ENCODE measurements at places on chromosomes 3 and 15.

- no peak for DNase-seq
Observed at GRCh38 chr3:155602307-155602706, 142.6 kb downstream of the PLCH1 start.

DNA sequence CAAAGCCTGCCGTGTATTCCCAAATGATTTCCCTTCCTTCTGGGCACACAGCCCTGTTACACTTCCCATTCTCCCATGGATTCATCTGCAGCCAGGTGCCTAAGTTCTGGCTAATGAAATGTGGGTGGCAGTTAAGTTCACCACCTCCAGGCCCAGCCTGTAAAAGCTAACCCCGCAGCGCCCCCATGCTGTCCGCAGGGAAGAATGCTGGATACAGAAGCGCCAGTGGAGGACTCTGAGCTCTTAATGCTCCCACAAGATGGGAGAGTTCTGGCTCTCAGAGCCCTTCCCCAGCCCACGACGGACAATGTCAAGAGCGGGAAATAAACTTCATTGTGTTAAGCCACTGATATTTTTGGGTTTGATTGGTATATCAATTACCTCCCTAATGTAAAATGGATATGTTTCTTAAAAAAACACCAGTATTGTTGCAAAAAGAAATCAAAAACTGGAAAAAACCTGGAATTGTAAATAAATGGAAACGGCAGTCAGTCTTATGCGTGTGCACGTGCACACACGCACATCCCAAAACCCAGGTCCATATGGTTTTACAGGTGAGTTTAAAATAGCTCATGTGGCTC is 37.7 kb upstream of the FGD5 start:
- DNase-seq = peak; percentile 26

GRCh38 chr3:141796889-141797781 is 33.9 kb downstream of the GRK7 start:
- no peak for DNase-seq

DNA sequence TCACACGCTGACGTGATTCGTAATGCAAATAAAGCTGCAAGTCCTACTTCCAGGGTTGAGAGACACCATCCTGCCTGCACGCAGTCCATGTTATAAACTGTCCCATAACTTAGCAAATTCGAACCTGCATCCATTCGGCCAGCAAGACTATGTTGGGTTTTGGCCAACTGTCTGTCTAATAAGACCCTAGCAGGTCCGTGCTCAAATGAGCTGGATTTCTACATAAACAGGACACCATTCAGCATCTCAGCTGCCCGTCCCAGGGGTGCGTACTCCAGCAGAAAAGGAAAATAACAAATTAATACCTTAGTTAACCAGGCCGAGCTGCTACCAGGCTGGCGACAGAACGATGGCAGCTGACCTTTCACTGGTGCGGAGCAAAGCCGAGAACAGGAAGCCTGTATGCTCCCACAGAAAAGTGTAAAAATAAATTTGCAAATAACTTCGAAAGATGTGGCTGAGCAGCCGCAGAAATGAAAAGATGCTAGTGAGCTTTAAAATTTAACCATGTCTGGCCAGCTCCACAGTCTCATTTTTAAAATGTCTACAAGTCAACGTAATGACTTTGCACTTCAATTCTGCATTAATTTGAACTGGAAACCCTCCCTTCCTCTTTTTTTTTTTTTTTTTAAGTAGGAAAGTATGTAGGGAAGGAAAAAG is 97.1 kb upstream of the SNRPA1 start:
- DNase-seq = no peak

GRCh38 chr15:74007820-74008371 is 13.4 kb downstream of the PML start:
- DNase-seq = no peak

DNA sequence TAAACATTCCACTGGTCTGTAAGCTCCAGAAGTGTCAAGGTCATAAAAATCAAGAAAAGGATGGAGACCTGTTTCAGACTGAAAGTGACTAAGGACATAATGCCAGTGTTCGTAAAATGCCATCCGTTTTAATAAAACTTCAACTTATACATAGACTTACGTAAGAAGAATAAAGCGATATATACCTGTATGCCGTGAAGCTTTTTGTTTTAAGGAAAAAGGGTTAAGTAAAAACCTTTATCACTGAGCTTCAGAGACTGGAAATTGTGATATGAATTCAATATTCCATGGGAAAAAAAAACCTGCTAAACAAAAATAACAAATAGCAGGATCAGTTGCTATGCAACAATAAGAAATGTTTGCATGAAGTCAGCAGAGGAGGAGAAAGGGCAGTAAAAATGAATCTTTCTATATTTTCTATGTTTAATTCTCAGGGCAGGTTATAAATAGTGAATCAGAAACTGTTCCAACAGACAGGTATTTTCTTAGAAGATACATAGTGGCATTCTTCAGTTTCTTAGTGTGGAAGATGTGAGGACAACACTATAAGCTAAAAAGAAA is 42.5 kb downstream of the CHSY1 start:
- no peak for DNase-seq

DNA sequence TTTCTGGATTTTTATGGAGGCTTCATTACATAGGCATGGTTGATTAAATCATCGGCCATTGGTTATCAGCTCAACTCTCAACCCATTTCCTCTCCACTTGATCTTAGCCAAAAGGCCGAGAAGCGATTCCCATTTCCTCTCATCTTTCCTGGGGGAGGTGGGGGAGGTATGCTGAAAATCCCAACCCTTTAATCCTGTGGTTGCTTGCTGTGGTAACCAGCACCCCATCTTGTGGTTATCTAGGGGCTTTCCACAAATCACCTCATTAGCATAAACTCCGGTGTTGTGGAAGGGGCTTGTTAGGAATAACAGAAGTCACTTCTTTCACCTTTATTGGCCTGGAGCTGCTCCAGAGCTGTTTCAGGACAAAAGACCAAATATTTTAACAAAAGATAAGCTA is 20.9 kb downstream of the PDE8A start:
- no peak for DNase-seq

- no peak for DNase-seq
Observed at GRCh38 chr3:64827431-64827830, 139.6 kb upstream of the ADAMTS9 start.

DNA sequence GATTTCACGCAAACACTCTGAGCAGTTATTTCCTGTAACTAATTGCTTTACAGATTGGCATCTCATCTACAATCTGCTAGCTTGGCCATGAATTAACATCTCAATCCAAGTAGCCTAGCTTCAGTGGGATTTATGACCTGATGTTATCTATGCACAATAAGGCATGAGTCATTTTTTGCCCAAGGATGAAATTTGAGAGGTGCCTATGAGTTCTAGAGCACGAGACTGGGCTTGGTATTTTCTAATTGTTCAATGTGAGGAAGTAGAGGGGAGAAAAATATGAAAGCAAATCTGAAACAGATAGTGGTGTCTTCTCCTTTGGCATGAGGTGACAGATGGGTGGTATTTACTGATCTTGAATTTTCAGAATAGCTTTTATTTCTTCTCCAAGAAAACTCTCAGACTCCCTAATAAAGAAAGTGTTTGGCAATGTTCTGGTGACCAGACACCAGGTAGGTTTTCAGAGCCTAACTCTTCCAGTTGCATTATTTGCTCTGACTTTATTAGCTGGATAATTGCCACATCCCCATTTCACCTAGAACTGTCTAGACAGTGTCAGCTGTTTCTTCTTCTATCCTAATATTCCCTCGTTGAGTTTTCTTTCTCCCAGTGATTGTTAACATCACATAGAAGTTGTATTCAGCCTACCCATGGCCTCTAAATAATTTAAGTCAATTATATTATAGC is 301.0 kb upstream of the UMPS start:
- peak; percentile 1 for DNase-seq

- DNase-seq = no peak
Observed at GRCh38 chr3:128260275-128260674, 107.0 kb downstream of the EEFSEC start.

DNA sequence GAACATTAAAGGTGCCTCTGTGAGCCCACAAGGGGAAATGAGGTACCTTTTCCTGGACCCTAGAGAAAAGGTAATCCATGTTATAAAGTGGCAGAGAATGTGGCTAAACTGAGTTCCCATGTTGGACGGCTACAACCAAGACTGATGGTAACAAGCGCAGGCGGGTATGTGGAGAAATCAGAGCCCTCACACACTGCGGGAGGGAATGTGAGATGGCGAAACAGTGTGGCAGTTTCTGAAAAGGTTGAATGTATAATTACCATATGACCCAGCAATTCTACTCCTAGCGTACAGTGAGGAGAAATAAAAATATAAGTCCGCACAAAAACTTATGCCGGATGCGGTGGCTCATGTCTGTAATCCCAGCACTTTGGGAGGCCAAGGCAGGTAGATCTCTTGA is 24.1 kb upstream of the SHISA5 start:
- DNase-seq = no peak

GRCh38 chr3:46091741-46092701 is 64.7 kb upstream of the XCR1 start:
- DNase-seq = no peak

DNA sequence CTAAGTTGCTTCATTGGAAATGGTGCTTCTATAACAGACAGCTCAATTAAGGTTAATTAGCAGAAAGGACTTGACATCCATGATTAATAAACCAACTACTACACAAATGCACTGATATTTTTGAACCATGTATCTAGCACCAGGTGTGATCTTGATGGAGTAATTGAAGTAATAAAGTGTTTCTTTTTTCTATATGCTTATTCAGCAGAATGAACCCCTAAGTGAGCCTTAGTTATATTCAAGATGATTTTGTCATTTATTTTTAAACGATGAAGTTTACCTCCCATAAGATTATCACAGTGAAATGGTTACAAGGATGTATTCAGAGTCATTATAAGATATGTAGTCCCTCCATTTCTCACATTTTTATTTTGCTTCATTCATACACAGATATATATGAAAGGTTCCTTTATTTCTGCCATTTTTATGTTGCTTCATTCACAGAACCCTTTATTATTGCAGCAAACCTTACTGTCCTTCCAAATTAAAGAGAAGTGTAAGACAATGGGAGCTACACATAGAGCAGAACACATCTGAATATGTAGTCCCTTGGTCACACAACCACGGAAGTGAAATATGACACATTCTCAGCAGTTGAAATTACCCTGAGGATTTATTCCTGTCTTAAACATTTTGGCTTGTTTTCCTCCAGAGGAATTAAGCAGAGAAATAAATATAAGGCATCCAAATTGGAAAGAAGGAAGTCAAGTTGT is 295.0 kb downstream of the RAP2B start:
- no peak for DNase-seq

GRCh38 chr3:155712008-155712407 is 32.9 kb downstream of the PLCH1 start:
- DNase-seq = no peak

- no peak for DNase-seq
Observed at GRCh38 chr3:40237889-40238571, 71.5 kb upstream of the EIF1B start.

DNA sequence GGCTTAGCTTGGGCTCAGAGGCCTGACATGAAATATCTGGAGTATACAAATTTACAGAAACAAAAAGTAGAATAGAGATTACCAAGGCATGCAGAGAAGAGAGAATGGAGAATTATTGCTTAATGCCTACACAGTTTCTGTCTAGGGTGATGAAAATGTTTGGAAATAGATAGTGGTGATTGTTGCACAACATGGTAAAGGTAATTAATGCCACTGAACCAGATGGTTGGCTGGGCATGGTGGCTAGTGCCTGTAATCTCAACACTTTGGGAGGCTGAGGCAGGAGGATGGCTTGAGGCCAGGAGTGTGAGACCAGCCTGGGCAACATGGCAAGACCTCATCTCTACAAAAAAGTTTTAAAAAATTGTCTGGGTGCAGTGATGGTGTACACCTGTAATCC is 46.6 kb upstream of the OSBPL11 start:
- DNase-seq = no peak

DNA sequence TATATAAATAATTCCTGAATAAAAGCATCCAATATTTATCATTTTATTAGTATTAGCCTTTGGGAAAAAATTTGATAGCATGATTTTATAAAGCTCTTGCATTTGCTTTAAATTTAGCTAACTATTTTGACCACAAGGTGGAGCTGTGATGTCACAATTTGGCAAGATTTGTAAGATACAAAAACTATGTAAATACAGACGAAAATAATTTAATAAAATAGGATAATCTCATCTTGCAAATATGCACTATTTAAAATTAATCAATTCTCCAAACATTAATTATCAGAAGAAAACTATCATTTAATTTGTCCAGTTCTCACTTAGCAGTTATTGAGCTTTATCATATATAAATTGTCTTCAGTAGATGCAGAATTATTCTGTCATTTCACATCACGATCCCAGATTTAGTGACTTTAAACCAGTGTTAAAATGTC is 95.4 kb downstream of the PLOD2 start:
- peak; percentile 75 for DNase-seq

DNA sequence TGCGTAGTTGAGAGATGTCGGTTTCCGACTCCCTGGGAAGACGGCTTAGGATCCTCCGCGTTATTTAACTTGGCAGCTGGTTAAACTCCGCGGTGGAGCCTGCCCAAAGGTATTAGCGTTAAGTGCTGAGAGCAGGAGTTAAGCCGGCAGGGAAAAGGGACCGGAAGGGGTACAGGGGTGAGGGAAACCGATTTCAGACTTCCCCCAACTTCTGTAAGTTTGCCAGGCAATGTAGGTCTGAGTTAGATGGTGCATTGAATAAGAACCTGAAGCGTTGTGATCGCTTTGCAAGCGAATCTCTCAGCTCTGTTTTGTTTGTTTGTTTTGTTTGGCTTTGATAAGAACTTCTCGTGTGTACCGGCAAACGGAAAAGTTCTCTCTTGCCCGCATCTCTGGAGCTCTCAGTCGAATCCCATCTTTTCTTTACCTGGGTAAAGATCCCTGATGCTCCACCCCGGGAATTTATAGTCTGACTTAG is 6.0 kb upstream of the FEZF2 start:
- DNase-seq = no peak

- no peak for DNase-seq
Observed at GRCh38 chr3:63863150-63864007, at the start of the genes ATXN7 and THOC7. TSS of gene ATXN7 (plus strand) at chr3:63863867. CDS start at chr3:63912599, 48,732 bp downstream. TSS of gene THOC7 (minus strand) at chr3:63863805. CDS start at chr3:63863790, 15 bp downstream.

DNA sequence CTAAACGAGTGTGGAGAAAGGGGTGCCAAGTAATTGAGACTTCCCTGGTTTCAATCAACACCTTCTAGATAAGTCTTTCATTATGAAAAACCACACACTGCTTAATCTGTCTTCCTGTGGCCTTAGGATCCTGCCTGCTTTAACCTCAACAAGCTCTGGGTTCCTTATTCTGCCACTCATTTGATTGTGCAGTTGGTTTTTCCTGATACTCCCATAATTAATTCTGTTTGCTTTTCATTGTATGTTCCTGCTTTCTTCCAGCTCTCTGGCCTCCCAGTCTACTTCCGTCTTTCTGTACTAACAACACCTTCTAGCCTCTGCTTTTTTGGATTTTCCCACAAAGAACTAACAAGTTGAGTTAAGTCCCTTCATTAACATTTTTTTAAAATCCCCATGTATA is 20.2 kb upstream of the GCNT3 start:
- no peak for DNase-seq

All from NCI-H1436 (cell line).